Vein endothelial cell (primary cell): ENCODE measurements at places on chromosomes 3 and 15. TPM values are rescaled to one million over a fixed set of nuclear protein-coding genes. Genes with fewer than 3 reads are reported as not detected.

C3orf85 gene
- not detected in 2 replicates for total RNA-seq

CMTM8 gene
- 5.8 and 6.9 TPM in 2 replicates for total RNA-seq

ROPN1 gene
- not detected in 2 replicates for total RNA-seq

VIPR1 gene
- 0.96 and 2.0 TPM in 2 replicates for total RNA-seq

CKMT1A gene
- total RNA-seq, result not detected in 2 replicates

CYP8B1 gene
- total RNA-seq, result not detected in 2 replicates

RBP2 gene
- not detected in 2 replicates for total RNA-seq

AADACL2 gene
- not detected in 2 replicates for total RNA-seq

LRRC58 gene
- 19.6 and 27.7 TPM in 2 replicates for total RNA-seq

PP2D1 gene
- not detected in 2 replicates for total RNA-seq

PPP1R14D gene
- not detected in 2 replicates for total RNA-seq

FANCD2OS gene
- not detected in 2 replicates for total RNA-seq

DNAJB11 gene
- total RNA-seq, result 41.8 and 56.0 TPM in 2 replicates

LRTM1 gene
- not detected in 2 replicates for total RNA-seq

CDHR4 gene
- not detected in 2 replicates for total RNA-seq

FEZF2 gene
- total RNA-seq, result not detected in 2 replicates
